Caco-2 (cell line): ENCODE measurements at places on chromosomes 13 and 19.

DNA sequence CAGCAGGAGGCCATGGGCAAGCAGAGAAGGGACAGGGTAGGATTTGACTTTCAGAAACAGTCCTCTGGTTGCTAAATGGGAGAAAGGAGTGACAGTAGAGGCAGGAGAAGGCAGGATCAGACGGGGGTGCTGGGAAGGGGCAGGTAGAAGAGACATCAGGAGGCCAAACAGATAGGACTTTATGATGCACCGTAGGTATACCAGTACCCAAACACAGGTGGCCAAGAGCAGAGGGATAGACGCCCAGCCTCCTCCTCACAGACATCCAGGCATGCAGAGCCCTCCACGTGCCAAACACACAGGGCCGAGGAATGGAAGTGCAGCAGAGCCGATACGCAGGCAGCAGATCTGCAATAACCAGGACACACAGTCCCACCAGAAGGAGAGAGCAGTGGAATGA, 1.3 kb upstream of the AXL start:
- DNase-seq: no peak

- DNase-seq: no peak
Observed at GRCh38 chr13:53240401-53241025, 211.9 kb downstream of the OLFM4 start.

GRCh38 chr19:40576151-40576584, 505 bp upstream of the SHKBP1 start:
- no peak for DNase-seq

GRCh38 chr13:101535192-101535746, 82.8 kb downstream of the ITGBL1 start:
- no peak for DNase-seq

- DNase-seq: no peak
Observed at GRCh38 chr19:11982526-11982925, 17.7 kb downstream of the ZNF763 start.

DNA sequence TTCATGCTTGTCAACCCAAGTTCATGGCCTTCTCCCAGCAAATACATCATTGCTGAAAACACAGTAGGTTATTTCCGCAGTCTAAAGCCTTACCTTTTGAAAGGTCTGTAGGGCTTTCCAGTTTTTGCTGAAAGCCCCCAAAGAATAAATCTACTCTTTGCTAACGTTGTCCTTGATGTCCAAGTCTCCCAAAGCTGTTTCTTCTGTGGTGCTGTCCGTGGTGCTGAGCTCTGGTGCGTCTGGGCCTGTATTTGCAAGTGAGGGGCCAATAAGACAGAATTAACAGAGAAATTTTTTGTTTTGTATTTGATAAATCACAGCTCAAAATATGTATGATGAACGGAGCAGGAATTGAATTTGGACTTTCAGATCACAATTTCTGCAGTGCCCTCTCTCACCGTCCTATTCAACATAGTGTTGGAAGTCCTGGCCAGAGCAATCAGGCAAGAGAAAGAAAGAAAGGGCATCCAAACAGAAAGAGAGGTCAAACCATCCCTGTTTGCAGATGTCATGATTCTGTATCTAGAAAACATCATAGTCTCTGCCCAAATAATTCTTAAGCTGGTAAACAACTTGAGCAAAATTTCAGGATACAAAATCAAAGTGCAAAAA, 9.8 kb upstream of the LGALS16 start:
- DNase-seq: no peak

GRCh38 chr13:27541386-27541785, 78.9 kb downstream of the LNX2 start:
- DNase-seq: no peak

- DNase-seq: peak; percentile 74
Observed at GRCh38 chr19:14479975-14480699, 5.0 kb upstream of the PTGER1 start.
